ENCODE measurements at places on chromosomes 2 and 18. TPM values are rescaled to one million over a fixed set of nuclear protein-coding genes. Genes with fewer than 3 reads are reported as not detected.

Gene CCDC74A
- 1.4 TPM for total RNA-seq

Gene SOWAHC
- total RNA-seq, result 46.2 TPM

Gene KIF1A
- 0.12 TPM for total RNA-seq

Gene C2orf72
- total RNA-seq, result 0.08 TPM

Gene COL4A4
- 0.24 TPM for total RNA-seq

Gene MAL
- 382 TPM for total RNA-seq

Gene FAM117B
- total RNA-seq, result 10.0 TPM

Gene CSRNP3
- total RNA-seq, result 1.2 TPM

DNA sequence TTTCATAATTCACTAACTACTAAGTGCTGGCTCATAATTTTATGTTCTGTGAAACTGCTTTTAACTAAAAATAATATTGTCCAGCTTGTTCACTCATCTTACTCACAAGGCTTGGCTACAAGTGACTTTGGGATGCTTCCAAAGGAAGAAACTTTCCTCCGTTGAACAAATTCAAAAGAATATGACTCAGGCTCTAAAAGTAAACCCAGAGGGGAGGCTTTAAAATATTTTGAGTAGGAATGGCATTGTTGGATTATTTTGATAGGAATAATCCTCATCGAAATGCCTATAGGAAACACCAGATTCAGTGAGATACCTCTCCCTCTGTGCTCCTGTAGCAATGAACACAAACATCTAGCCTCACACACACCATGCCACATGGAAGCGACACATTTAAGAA is 25.2 kb upstream of the TLK1 start:
- ATAC-seq, result no peak

DNA sequence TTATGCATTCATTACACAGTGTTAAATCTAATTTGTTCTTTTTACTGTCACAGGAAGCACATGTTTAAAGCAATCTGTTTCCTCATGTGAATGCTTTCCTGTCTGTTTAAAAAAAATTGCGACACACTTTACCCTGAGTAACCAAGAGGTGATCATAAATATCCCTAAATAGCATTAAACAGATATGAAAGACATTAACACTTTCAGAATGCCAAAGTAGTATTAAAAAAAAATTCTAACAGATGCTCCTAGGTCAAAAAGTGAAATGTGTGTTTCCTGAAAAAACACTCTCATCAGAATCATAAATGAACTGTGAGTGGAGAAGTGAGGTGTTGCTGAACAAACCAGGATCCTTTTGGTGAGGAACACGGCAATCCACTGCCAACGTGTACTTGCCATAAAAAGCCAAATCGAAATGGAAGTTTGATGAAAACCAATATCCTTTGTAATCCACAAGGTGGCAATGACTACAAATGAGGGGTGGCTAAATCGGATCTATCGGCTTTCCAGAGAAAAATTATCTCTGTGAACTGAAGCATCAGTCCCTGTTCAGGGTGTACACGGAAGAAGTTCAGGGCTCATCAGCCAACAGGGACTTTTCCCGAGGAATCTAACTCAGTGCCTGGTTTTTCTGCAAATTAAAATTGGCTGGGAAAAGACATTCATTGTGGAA is 248.9 kb downstream of the TCF4 start:
- no peak for ATAC-seq

- no peak for ATAC-seq
Measured at GRCh38 chr2:192718340-192718739, 523.6 kb upstream of the TMEFF2 start.

DNA sequence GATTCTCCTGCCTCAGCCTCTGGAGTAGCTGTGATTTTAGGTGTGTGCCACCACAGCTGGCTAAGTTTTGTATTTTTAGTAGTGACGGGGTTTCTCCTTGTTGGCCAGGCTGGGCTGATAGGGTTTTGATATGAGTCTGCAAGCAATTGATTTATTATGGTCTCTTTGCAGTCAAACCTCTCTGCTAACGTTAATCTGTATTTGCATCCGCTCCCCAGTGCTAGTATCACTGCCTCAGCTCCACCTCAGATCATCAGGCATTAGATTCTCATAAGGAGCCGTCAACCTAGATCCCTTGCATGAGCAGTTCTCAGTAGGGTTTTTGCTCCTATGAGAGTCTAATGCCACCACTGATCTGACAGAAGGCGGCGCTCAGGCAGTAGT is 19.0 kb downstream of the HAT1 start:
- ATAC-seq, result no peak

- no peak for ATAC-seq
Measured at GRCh38 chr2:36789181-36789804, 92.8 kb downstream of the VIT start.

DNA sequence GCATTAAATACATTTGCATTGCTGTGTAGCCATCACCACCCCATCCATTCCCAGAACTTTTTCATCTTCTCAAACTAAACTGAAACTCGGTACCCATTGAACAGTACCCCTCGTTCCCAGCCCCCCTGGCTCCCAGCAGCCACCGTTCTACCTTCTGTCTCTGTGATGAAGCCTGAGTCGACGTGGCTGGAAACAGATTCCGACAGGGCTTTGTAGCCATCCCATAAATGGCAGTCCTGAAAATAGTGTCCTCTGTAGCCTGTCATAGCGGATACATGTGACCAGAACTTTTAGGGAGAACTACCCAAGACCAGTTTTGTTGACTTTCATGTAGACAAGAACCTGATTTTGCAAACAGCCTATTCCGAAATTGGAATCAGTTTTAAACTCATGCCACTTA is 59.1 kb downstream of the TSHZ1 start:
- no peak for ATAC-seq

- ATAC-seq, result peak; percentile 85
Measured at GRCh38 chr2:17646081-17646554, 105.6 kb downstream of the VSNL1 start.

DNA sequence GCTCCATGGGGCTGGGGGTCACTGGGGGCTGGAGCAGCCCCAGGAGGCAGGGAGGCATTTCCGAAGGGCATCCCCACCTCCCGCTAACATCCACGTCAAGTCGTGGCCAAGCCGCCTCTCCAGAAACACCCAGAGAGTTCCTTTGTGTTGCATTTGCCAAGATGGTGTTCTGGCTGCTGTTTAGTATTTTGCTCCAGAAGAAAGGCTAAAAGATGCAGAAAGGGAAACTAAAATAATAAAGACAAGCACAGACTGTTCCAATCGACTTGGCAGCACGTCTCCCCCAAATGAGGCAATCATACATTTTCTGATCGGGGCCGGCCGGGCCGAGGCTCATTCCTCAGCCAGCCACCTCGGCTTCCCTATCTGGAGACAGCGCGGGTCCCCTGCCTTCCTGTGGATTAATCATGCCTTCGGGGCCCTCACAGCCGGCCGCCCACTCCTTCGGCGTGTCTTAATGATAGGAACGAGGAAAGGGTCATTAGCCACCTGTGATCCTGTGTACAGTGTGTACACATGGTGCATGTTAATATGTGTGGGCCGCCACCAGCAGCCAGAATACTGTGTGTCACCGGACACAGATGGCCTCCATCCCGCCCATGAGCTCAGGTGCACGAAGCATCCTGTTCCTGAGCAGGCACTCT is 169.2 kb downstream of the KLHL29 start:
- ATAC-seq, result peak; percentile 30

DNA sequence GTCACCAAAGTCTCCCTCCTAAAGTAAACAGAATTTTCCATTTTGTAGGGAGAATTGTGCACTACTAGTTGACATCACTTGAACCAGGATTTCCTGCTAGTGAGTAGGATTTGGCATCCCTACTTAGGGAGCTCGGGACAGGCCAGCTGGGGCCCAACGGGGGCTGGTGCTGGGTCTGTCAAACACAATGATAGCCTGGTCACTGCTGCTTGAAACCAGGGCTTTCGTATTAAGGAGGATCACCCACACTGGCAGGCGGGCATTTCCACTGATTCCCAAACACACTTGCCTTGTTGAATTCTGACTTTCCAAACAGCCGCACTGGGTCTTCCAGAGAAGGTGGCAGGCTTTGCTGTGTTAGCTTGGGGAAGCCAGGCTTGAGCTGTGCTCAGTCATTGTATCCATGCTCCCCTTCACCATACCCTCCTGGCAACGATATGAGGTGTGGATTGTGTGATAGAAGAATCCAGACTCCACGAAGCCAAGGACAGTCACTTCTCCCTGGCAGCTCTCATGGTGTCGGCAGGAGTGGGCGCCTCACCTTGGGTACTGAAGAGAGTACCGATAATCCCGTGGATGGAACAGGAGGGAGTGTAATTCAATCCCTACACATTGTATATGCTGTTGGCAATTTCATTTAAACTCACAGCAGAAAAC is 7.5 kb downstream of the GDF7 start:
- ATAC-seq, result no peak

GRCh38 chr18:33605250-33605649 is 27.2 kb downstream of the ASXL3 start:
- ATAC-seq, result no peak

- no peak for ATAC-seq
Measured at GRCh38 chr2:25558262-25558661, 115.1 kb downstream of the DTNB start.
